Astrocyte (in vitro differentiated cells and primary cell): ENCODE measurements at places on chromosomes 1 and 21. TPM values are rescaled to one million over a fixed set of nuclear protein-coding genes. Genes with fewer than 3 reads are reported as not detected.

GRCh38 chr1:27630859-27631491, 4.0 kb downstream of the FGR start:
- no peak overlapping the region for H3K27ac ChIP-seq
- H3K36me3 ChIP-seq: no peaks in the 10 kb centered on the region
- H3K4me3 ChIP-seq: no peak overlapping the region

VSIG8 gene
- total RNA-seq: not detected in 2 replicates

DNA sequence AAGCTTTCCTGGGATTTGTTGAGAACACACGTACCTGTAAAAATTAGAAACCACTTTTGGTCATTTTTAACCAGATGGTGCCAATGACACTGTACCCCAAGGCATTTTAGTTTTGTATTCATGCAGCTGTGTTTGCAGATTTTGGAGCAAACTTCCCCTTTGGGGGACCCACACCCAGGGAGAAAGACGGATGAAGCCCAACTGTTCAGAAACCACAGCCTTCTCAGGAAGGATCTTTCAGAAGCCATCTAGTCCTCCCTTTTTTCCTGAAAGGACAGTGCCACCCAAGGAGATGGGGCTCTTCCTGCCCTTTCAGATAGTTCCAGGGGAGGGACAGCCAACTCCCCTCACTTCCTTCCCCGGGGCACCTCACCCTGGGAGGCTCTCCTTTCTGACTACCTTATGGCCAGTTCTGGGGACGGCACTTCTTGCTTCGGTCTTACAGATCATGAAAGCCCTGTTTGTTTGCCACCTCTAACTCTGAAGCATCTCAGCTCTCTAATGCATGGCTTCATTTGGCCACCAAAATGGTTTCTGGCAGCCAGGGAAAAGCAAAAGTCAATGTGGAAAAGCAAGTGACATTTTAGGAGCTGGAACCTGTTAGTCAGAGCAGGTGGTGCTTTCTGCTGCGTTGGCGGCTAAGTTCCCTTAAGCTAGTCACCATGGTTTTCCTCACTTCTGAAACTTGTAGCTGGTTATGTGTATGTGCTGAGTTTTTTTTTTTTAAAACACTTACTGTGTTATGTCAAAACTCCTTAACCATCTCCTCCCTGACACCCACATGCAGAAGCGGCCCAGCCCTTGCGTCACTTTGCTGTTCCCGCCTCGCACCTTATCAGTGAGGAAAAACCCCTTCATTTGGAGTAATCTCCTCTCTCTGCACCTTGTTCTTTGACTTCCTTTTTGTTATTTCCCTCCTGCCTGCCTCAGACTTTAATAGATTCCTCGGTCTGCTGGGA, 10.1 kb downstream of the TMCC2 start:
- no peaks in the 10 kb centered on the region for H3K4me1 ChIP-seq
- no peak overlapping the region for H3K27ac ChIP-seq
- no peak overlapping the region for H3K4me3 ChIP-seq
- no peaks in the 10 kb centered on the region for H3K36me3 ChIP-seq
- no peaks in the 10 kb centered on the region for H3K27me3 ChIP-seq
- DNase-seq: no peak

WASF2 gene
- total RNA-seq: 86.9 and 88.0 TPM in 2 replicates

DNA sequence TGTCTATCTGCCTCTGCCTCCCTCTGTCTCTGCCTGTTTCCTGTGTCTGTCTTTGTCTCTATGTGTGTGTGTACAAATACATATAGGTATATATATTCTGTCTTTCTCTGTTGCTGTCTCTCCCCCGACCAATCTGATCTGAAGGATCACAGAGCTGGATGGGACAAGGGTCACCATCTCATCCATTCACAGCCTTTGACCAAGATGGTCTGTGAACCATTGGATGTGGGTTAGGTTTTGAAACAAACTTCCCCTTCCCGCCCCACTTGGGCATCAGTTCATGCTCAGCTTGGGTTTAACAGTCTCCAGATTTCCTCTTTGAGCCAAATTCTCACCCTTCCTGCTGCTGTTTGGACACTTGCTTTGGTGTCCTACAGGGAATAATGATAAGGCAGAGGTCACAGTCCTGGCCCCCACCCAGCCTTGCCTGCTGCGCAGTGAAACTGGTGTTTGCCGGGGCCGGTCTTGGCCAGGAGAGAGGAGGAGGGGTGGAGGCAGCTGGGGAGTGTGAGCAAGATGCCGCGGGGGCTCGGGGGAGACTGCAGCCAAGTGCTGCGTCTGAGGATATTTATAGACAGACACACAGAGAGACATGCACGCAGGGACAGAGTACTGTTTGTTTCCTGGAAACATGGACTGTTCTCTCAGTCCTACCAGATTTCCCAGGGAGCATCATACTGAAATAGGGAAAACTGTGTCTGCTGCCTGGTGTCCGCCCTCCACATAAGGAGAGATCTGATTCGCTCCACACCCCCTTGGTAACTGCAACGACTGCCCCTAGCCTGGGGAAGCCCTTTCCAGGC, 27.0 kb upstream of the BTG2 start:
- peak; percentile 74 for DNase-seq
- H3K4me1 ChIP-seq: peaks cover 20% of the 10 kb centered on the region
- peak overlapping the region; percentile 27 for H3K4me3 ChIP-seq
- no peaks in the 10 kb centered on the region for H3K36me3 ChIP-seq
- no peaks in the 10 kb centered on the region for H3K27me3 ChIP-seq

DNA sequence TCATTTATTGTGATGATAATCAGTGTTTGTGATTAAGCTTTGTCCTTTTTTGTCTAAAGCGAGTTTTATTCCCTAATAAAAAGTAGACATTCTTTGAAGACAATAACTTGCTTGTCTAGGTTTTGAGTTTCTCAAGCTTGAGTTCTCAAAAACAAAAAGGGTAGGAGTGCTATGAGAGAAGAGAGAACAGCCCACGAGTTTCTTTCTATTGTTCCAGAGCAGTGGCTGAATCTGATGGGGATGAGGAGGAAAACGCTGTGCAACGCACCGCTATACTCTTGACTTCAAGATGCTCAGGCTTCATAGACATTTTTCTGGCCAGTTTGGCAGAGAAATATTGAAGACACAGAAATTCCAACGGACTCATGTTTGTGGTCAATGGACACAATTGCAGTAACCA, 669.8 kb upstream of the B3GALT2 start:
- H3K36me3 ChIP-seq: no peaks in the 10 kb centered on the region
- no peak for DNase-seq
- no peak overlapping the region for H3K27ac ChIP-seq
- no peaks in the 10 kb centered on the region for H3K27me3 ChIP-seq
- no peak overlapping the region for H3K4me3 ChIP-seq

- H3K27me3 ChIP-seq: no peaks in the 10 kb centered on the region
- no peak for DNase-seq
- H3K36me3 ChIP-seq: peaks cover 10% of the 10 kb centered on the region
- H3K27ac ChIP-seq: peak overlapping the region; percentile 72
- H3K4me3 ChIP-seq: peak overlapping the region; percentile 79
Measured at GRCh38 chr1:15761366-15762128, 3.0 kb downstream of the FBLIM1 start.

DNA sequence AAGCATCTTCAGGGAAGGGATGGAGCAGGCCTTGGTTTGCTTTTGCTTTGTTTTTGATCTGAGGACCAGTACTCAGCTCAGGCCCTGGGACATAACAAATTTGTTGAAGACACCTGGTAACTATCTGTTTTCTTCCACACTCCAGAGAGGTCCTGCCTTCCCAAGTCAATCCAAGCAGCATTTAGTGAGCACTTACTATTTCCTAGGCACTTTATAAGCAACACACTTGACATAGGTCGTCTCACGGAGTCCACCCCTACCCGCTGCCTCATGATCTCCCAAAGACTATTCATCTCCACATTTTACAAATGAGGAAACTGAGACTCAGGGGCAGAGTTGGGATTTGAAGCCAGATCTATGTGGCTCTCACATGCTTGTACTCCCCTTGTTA, 14.4 kb upstream of the EPHA2 start:
- no peaks in the 10 kb centered on the region for H3K27me3 ChIP-seq
- H3K4me3 ChIP-seq: no peak overlapping the region
- H3K36me3 ChIP-seq: no peaks in the 10 kb centered on the region
- no peak overlapping the region for H3K27ac ChIP-seq
- peaks cover 27% of the 10 kb centered on the region for H3K4me1 ChIP-seq

NRIP1 gene
- 46.7 and 55.5 TPM in 2 replicates for total RNA-seq

DNA sequence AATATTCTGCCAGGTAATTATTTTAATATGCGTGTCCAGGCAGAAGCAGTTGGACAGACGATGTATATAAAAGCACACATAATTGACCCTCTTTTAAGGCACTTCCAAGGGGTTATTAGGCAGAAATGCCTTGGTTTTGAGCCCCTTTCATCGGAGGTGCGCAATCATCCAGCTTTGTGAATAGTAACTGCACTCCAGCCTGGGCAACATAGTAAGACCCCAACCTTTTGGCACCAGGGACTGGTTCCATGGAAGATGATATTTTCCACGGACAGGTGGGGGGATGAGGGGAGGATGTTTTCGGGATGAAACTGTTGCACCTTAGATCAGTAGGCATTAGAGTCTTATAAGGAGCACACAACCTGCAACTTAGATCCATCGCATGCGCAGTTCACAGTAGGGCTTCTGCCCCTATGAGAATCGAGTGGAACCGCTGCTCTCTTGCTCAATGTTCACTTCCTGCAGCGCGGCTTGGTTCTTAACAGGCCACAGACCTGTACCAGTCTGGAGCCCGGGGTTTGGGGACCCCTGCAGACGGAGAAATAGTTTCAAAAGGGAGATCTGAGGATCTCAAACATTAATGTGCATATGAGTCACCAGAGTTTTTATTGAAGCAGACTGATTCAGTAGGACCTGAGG, 1.8 kb upstream of the MCOLN2 start:
- no peaks in the 10 kb centered on the region for H3K36me3 ChIP-seq
- H3K4me3 ChIP-seq: peak overlapping the region; percentile 54
- peaks cover 38% of the 10 kb centered on the region for H3K27me3 ChIP-seq
- no peak for DNase-seq
- H3K27ac ChIP-seq: no peak overlapping the region

S100A9 gene
- total RNA-seq: 1.8 TPM in 1 of 2 replicates, not detected in the other

GRCh38 chr1:53771648-53772047, 32.7 kb upstream of the GLIS1 start:
- peaks cover 5% of the 10 kb centered on the region for H3K36me3 ChIP-seq
- no peak overlapping the region for H3K4me3 ChIP-seq
- H3K27me3 ChIP-seq: no peaks in the 10 kb centered on the region
- DNase-seq: peak; percentile 82
- H3K4me1 ChIP-seq: peaks cover 5% of the 10 kb centered on the region

- DNase-seq: no peak
- H3K27ac ChIP-seq: no peak overlapping the region
- no peaks in the 10 kb centered on the region for H3K4me1 ChIP-seq
- H3K4me3 ChIP-seq: no peak overlapping the region
- H3K36me3 ChIP-seq: peaks cover 20% of the 10 kb centered on the region
Measured at GRCh38 chr1:100234432-100234831, 15.2 kb downstream of the DBT start.

- no peaks in the 10 kb centered on the region for H3K27me3 ChIP-seq
- DNase-seq: peak; percentile 46
- H3K4me1 ChIP-seq: no peaks in the 10 kb centered on the region
Measured at GRCh38 chr1:174839211-174839610, 160.5 kb upstream of the CACYBP start.

- no peak for DNase-seq
- H3K4me1 ChIP-seq: peaks cover 5% of the 10 kb centered on the region
- no peaks in the 10 kb centered on the region for H3K36me3 ChIP-seq
- H3K27me3 ChIP-seq: no peaks in the 10 kb centered on the region
- no peak overlapping the region for H3K27ac ChIP-seq
- H3K4me3 ChIP-seq: no peak overlapping the region
Measured at GRCh38 chr1:54464031-54464476, 57.9 kb upstream of the SSBP3 start.

PTGER3 gene
- 0.64 and 1.1 TPM in 2 replicates for total RNA-seq

DNA sequence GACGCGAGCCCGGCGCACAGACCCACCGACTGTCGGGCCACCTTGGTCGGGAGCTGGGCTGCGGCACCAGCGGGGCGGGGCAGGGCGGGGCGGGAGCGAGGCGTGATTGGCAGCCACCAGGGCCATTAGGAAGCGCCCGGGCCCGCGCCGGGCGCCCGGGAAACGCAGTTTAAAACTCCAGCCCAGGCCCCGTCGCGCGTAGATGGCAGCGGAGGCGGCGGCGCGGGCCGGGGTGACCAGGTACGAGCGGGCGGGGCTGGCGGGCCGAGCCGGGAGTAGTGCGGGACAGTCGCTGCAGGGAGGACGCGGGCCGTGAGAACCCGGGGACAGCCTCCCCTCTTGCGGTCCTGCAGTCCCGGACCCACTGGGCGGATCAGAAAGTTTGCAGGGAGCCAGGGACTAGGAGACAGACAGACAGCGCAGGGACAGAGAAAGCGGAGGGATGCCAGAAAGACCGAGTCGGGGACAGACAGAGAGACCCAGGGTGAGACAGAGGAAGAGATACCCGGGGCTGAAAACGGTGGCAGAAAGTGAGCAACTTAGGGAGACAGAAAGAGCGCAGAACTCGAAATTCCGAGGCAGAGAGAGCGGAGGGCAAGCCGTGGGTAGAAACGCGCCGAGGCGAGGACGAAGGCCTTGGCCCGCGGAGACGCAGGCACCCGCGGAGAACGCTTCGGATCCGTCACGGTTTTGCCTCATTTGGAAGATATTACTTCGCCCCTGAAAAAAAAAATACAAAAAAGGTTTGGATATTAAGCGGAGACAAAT, at the start of gene DMBX1:
DMBX1 (plus strand) TSS at position 199 of the 768 bp plus-strand sequence. CDS start 17,175 bp downstream, outside the sequence.
- no peaks in the 10 kb centered on the region for H3K36me3 ChIP-seq
- peak within 1 kb of the TSS; percentile 23 for H3K4me3 ChIP-seq
- peaks cover 92% of the 10 kb centered on the region for H3K27me3 ChIP-seq
- H3K4me1 ChIP-seq: peaks cover 5% of the 10 kb centered on the region
- H3K27ac ChIP-seq: no peak within 1 kb of the TSS

DNA sequence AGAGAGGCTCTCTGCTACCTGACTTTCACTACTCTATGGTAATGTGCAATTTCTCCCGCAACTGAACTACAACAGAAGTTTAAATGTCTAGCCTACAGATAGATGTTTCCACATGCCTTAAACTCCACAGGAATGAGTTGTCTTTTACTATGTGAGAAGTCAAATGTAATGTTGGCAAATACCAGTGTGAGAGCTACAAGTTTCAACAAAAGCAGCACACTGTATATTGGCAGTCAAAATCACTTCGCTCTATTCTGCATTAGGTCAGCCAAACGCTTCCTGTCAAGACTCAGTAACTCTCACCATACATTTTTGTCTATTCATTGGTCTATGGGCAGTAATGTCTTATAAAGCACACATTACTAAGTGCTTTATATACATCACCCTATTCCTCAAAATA, 41.9 kb downstream of the LUZP1 start:
- H3K4me1 ChIP-seq: peaks cover 31% of the 10 kb centered on the region
- H3K27me3 ChIP-seq: no peaks in the 10 kb centered on the region
- DNase-seq: peak; percentile 78
- no peak overlapping the region for H3K4me3 ChIP-seq
- no peaks in the 10 kb centered on the region for H3K36me3 ChIP-seq
